ENCODE measurements at places on chromosomes 6 and 20.
A peak's percentile ranks its signal among the peaks of the same experiment; 100 is the strongest.

- DNase-seq: no peak
Measured at GRCh38 chr6:4370066-4370465, 234.7 kb upstream of the ECI2 start.

- no peak for DNase-seq
Measured at GRCh38 chr6:154356113-154356512, 490 bp downstream of the IPCEF1 start.

DNA sequence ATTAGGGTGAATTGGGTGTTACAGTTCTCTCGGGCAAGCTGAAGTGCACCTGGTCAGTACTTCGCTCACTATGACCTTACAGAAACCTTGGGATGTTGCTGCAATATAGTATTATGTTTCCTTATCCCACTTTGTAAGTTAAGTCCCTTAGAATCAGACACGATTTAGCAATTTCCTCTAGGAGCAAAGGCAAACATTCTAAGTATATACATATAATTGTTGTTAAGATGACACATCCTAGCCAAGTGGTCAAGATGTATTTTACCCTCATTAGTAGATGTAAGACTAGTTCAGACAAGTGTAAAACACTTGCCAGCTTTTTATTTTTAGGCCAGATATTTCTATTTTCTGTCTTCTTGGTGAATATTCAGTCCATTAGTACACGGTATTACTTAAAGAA, 31.1 kb upstream of the RGS17 start:
- DNase-seq: no peak

DNA sequence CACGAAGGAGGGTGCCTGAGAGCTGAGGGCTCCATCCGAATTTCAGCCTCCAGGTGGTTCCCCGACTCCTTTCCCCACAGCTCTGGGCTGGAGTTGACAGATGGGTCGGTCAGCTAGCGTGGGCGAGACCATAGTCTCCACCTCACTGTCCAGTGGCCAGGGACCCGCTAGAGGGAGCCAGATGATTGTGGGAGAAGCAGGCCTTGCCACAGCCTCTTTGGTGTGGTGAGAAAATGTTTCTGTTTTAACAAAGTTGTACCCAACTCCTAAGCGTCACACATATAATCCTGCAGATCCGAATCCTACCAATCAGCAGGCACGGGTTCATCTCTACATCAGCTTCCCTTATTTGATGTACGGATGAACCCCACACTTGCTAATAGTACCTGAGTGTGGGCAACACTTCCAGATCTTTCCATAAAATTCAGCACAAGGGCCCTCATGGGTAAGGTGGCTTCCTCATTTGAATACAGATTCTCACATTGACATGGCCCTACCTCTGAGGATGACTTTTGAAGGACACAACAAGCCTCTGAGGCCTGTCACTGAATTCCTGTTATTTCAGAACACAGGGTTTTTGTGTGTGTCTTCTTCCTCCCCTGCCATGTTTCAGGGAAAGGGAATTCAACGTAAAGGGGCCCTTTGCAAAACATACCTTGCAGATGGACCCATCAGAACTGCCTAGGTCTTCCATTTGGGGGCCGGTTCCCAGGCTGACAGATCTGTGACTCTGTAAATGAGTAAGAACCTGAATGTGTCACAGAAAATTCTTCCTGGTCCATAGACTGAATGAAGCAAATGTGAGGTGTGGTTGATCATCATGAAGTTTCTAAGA, 103.2 kb upstream of the DUSP22 start:
- DNase-seq: peak; percentile 96

- no peak for DNase-seq
Measured at GRCh38 chr6:15326067-15326614, 80.3 kb downstream of the JARID2 start.

GRCh38 chr6:150072201-150072600, 3.3 kb upstream of the ULBP3 start:
- DNase-seq: peak; percentile 63

- no peak for DNase-seq
Measured at GRCh38 chr6:17869010-17869752, 118.3 kb downstream of the KIF13A start.

DNA sequence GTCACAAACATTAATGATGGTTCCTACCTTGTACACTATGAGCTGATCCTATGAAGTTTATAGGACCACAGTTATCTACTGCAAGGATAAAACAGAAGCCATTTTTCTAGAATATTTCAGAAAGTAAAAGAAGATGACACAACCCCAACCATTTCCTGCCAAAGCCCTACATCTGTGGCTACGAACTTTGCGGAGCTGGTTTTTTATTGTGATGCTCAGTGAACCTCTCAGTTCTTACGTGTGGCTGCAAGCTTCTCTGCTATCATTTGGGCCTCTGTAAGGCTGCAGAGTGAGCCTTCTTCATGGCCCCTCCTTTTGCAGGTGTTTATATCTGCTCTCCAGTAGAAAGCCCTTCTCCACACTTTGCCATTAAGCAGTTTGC, 17.8 kb upstream of the TAGAP start:
- no peak for DNase-seq

DNA sequence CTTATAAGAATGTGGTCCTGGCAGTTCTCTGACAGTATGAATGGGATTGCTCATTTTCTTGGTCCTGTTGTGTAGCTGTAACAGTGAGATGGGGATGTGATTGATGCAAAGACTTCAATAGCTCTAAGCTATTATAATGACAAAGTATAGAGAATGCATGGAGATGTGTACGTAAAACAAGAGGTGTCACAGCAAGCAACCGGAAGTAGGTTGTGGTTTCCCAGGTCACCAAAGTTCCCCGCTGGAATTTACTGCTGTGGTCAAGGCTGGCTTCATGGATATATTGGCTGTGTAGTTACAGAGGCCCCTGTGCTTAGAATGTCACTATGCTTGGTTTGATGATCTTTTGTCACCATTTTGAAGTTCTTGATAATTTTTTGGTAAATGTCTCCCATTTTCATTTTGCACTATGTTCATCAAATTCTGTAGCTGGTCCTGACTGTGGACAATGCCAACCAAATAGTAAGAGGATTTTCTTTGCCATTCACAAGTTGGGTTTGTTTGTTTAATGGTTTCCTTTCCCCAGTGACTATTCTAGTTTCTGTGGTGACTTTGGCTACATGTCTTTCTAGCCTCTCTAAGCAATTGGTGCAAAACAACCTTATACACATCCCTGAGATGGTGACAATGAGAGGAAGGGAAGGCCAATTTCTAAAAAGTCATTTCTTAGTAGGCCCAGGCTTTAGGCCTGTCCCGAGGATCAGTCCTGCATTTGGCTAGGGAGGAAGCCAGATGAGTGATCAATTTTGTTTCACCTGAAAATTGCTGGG, 10.5 kb downstream of the DNAH8 start:
- DNase-seq: peak; percentile 15

GRCh38 chr6:26157251-26158075, 70.2 kb downstream of the HFE start:
- peak; percentile 97 for DNase-seq

- no peak for DNase-seq
Measured at GRCh38 chr20:17210983-17211382, 15.9 kb upstream of the PCSK2 start.

- DNase-seq: peak; percentile 96
Measured at GRCh38 chr20:46512943-46513844, at the start of gene ZNF334. Gene ZNF334, minus strand, starts transcription at chr20:46513559. Its CDS starts 1,457 bp downstream, at chr20:46512102.

DNA sequence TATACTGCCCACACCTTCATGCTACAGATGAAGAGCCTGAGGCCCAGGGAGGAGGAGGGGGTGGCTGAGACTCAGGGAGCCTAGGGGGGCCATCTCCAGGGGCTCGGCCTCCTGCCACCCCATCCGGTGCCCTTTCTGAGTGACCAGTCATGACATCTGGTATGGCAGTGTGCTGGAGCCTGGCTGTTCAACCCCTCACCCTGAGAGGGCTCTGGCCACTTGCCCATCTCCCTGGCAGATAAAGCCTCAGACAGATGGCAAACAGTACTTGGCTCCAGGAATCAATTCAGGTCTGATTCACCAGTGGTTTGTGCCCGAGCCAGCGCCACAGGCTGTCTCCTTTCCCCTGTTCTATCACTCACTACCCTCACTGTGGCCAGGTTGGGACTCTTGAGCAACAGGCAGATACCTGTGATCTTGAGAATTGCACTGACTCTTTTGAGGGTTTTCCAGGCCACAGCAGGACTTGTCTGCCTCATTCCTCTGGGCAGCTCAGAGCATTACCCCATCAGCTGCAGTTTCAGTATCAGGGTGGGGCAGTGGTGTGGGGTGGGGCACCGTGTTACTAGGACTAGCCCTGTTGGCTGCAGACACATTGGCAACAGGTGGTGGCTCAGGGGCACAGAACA, 22.8 kb downstream of the SRSF3 start:
- no peak for DNase-seq

- DNase-seq: no peak
Measured at GRCh38 chr6:139868576-139868975, 494.1 kb upstream of the CITED2 start.

DNA sequence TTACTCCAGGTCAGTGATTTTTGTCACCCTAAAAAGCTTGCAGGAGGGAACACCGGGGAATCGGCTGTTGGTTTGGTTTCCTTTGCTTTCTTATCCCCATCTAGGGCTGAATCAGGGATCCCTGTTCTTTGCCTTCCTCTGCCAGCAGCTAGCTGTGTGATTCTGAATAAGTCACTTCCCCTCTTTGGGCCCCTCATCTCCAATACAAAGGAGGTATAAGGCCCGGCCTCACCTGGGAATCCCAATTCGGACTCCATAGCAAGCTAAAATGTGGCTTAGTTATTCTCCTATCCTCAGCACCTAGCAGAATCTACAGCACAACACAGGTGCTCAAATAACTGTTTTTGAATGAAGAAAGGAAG, 18.5 kb upstream of the ARMC12 start:
- DNase-seq: peak; percentile 63

- no peak for DNase-seq
Measured at GRCh38 chr6:139858429-139858828, 484.0 kb upstream of the CITED2 start.

DNA sequence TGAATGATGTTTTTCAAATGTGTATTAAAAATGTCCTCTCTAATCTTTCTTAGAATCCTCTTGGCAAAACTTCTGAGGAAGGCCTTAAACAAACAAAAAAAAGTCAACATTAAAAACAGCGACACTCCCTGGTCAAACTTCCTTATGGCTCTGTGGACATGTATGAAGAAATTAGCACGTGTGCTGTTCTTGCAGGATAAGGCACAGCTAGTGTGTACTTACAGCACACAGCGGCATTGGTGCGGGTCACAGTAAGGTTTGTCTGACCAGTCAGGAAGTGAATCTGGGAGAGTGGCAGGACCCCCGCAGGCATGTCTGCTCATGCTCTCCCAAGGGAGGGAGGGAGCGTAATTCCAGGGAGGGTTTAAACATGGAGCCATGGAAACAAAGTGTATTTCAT, 38.8 kb downstream of the SLC22A1 start:
- DNase-seq: no peak

DNA sequence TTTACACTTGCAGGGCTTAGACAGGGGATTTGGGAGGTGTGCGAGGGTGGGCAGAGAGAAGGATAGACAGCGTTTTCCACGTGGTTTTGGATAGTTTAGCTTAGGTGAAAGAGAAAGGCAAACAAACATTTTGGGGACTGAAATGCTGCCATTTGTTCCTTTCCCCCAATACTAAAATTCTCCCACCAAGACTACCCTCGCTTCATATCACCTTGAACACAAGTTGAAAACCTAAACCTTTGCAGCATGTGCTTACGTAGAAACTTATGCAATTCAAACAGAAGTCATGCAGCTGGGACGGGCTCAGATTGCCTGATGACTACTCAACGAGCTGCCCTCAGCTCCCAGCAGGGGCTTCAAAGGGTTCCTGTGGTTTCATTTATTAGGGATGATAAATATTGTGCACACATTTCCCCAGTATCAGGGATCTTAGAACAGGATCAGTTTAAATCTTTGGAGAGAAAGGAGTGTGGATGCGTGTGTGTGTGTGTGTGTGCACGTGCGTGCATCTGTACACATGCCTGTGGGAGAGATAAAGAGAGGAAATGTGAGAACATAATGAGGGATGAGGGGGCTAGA, 77.3 kb downstream of the SLC22A23 start:
- DNase-seq: no peak

GRCh38 chr6:35463292-35463691, 4.9 kb upstream of the RPL10A start:
- no peak for DNase-seq

DNA sequence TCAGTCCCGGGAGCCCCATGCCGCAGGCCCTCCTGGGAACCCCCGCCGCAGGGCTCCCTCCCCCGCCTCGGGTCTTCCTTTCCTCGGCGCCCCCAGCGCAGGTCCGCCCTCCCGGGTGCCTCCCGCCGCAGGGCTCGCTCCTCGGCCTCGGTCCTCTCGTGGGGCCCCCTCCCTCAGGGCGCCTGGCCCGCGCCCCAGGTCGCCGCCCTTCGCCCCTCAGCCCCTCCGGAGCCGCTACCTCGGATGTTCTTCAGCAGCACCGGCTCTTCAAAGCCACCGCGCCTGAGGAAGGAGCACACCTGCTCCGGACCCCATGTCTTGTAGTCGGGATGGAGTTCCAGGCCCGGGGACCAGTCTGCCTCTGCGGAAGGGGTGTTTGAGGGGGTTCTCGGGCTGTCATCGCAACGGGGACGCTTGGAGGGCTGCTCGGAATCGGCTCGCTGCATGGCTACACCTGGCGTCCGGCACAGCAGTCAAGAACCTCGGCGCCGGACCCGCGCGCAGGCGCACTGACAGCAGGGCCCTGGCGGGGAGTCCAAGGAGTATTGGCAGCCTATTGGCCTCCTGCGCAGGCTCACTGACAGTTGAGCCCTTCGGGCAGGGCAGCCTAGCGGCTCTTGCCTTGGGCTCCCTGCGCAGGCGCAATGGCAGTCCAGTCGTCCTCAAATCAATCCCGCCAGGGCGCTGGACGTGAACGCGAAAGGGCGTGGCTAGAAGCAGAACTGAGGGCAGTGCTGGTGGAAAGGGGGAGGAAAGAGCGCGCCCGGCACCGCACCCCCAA, at the start of gene SAMHD1:
Gene SAMHD1, minus strand, starts transcription at position 511 of the 781 bp plus-strand sequence. Its CDS starts 65 bp downstream, at position 446.
- DNase-seq: peak; percentile 98
